ENCODE measurements at places on chromosomes 2 and 18. TPM values are rescaled to one million over a fixed set of nuclear protein-coding genes. Genes with fewer than 3 reads are reported as not detected.
A peak's percentile ranks its signal among the peaks of the same experiment; 100 is the strongest.

Gene GKN1
- not detected for total RNA-seq

Gene RAPGEF4
- total RNA-seq: 7.7 TPM

Gene DUSP19
- 1.9 TPM for total RNA-seq

Gene SP140L
- total RNA-seq: 17.4 TPM

DNA sequence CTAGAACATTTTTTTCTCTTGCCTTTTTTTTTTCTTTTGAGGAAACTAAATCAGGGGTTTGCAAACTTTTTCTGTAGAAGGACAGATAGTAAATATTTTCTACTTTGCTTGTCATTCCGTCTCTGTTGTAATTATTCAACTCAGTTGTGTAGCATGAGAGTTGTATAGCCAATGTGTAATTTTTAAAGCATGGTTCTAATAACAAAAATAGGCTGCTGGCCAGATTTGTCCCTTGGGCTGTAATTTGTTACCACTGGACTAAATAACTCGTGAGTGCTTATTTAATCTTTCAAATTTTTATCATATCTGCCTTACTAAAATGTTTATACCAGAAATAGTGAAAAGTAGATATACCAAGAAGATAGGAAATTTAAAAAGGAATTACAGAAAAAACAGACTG is 43.0 kb downstream of the CCDC148 start:
- DNase-seq: no peak
- no peaks in the 10 kb centered on the region for H3K27me3 ChIP-seq
- H3K36me3 ChIP-seq: no peaks in the 10 kb centered on the region
- H3K4me1 ChIP-seq: no peaks in the 10 kb centered on the region

DNA sequence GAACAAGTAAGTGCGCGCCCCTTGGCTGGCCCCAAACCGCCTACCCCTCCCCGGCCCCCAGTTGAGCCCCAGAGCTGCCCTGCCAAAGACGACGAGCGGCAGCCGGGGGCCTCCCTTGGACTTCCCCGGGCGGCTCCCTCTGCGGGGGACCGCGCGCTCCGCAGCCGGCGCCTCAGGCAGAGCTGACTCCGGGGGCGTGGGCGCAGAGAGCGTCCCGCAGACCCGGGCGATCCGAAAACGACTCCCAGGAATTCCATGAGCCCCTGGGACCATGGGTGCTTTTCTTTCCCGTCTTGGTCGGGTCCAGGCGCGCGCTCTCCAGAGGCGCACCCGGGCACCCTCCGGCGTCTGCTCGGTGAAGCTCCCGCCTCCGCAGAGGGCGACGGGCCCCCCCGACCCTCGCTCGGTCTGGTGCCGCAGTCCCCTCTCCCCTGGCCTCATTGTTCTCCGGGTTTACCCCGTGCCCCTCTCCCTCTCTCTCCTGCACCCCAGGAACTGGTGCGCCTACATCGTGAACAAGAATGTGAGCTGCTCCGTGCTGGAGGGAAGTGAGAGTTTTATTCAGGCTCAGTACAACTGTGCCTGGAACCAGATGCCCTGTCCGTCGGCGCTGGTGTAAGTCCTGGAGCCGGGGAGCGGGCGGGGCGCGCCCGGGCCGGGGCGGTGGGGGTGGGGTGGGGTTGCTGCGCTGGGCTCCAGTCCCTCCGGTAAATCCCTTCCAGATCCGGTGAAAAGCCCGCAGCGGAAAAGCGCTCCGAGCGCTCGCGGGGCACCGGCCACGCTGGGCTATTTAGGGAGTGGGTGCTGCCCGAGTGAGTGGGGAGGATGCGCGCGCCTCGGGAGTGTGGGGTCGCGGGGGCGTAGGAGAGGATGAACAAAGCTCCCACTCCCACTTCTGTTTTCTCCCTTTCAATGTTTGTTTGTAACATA is 776 bp downstream of the EMILIN2 start:
- DNase-seq: no peak
- H3K27me3 ChIP-seq: peaks cover 26% of the 10 kb centered on the region
- no peaks in the 10 kb centered on the region for H3K4me1 ChIP-seq

DNA sequence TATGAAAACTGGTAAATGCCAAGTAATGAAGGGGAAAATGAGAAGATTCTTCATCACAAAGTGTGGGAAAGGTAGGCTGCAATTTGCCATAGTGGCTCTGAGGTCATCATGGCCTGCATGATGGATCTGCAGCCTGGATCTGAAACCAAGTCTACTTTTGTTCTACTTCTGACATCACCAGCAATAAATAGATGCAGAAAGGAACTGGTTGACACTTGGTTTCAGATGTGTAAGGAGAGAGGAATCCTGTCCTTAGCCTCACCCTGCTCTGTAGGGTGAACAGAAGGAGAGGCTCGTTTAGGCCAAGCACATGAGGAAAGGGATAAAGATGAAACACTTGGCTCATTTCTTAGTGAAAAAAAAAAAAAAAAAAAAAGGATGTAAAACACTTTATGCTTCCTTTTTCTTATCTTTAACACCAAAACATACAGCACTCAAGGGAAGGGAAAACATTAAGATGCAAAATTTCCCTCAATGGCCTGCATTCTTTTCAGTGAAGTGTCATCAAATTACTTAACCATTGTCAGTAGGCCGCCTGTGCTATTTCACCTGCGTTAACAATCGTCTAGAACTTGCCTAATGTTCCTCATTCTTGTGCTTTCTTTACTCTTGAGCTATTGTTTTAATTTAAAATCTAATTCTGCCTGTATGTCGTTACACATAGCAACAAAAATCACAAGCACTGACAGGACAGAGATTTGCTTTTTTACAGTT is 3.9 kb downstream of the NEB start:
- no peak overlapping the region for H3K27ac ChIP-seq
- H3K4me1 ChIP-seq: no peaks in the 10 kb centered on the region

- no peak for DNase-seq
- H3K36me3 ChIP-seq: no peaks in the 10 kb centered on the region
- H3K27ac ChIP-seq: peak overlapping the region; percentile 44
- H3K4me3 ChIP-seq: peak overlapping the region; percentile 20
Observed at GRCh38 chr2:64327510-64328414, 126.2 kb upstream of the LGALSL start.

DNA sequence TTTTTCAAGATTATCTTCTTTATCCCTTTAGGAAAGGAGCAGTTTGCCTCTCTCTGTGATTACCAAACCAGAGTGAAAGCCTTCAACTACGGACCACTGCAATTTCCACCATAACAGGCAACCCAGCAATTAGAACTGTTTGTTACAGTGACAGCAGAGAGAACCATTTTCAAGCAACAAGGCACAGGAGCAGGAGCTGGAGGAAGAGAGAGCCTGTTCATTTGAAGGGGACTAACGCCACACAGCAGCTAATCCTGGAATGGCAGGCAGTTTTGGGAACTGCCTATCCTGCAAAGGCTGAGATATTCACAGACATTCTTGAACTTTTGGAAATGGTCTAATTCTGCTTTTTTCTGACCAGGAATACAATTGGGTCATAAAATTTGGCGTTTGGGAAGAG is 1541.9 kb upstream of the PIK3C3 start:
- no peaks in the 10 kb centered on the region for H3K27me3 ChIP-seq
- H3K36me3 ChIP-seq: no peaks in the 10 kb centered on the region
- H3K4me1 ChIP-seq: no peaks in the 10 kb centered on the region
- H3K4me3 ChIP-seq: no peak overlapping the region
- DNase-seq: no peak

GRCh38 chr18:46096651-46097300 is 1.3 kb downstream of the ATP5F1A start:
- DNase-seq: no peak
- H3K27me3 ChIP-seq: no peaks in the 10 kb centered on the region
- H3K4me3 ChIP-seq: peak overlapping the region; percentile 88
- H3K27ac ChIP-seq: peak overlapping the region; percentile 93
- no peaks in the 10 kb centered on the region for H3K36me3 ChIP-seq

- no peak overlapping the region for H3K27ac ChIP-seq
- no peaks in the 10 kb centered on the region for H3K36me3 ChIP-seq
- no peak overlapping the region for H3K4me3 ChIP-seq
- DNase-seq: no peak
- no peaks in the 10 kb centered on the region for H3K27me3 ChIP-seq
Observed at GRCh38 chr2:68089961-68090360, 27.2 kb upstream of the C1D start.

DNA sequence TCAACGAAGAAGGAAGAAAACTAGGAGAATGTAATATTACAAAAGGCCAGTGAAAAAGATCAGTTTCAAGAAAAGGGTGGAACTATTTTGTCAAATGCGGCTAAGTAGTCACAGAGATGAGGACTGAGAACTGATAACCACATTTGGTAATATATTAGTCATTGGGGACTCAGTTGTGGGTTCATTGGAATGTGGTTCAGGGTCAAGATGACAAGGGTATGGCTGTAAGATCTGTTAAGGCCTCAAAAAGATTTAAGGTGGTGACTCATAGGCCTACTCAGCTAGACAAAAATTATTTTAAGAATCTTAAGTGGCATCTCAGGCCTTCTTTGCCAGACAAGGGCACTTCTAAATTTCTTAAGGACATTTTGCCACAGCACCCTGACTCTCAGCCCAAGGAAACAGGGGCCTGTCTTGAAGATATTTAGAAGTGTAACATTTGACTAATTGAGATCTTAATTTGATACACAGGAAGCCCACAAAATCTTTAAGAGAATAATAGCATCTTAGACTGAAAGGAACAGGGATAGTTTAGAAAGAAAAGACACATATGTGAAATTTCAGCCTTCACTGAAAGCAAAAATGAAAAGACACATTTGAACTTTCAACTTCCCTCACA is 81.3 kb downstream of the STRADB start:
- DNase-seq: no peak
- no peaks in the 10 kb centered on the region for H3K27me3 ChIP-seq
- H3K36me3 ChIP-seq: no peaks in the 10 kb centered on the region
- H3K4me3 ChIP-seq: no peak overlapping the region
- no peak overlapping the region for H3K27ac ChIP-seq
- no peaks in the 10 kb centered on the region for H3K4me1 ChIP-seq
